PC-9 (cell line): ENCODE measurements at places on chromosomes 11 and 22.
A peak's percentile ranks its signal among the peaks of the same experiment; 100 is the strongest.

DNA sequence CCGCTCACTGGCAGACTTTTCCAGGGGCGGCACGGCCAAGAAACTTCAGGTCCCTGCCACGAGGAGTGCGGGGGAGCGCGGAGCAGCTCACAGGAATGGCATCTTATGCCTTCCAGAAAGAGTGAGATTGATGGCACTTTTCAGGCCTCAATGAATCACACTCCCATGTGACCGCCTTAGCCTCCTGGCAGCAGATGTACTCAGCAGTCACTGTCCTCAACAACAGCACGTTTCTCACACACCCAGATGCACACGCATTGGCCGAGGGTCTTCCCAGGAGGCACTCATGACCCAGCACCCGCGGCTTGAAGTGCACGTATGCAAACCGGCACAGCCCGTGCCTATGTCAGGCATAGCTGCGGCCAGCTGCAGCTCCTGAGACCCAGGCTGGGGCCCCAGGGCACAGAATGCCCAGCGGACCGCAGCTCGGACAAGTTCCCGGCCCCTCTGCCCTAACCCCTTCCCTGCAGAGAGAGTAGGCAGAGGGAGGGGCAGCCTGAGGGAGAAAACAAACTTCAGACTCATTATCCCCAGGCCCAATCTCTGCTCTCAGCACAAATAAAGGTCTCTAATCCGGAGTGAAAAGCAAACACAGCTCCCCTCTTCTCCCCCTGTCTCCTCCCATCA, 48.3 kb downstream of the RPUSD4 start:
- DNase-seq, result no peak

GRCh38 chr22:24148266-24149197, 32.8 kb upstream of the SUSD2 start:
- DNase-seq, result no peak

DNA sequence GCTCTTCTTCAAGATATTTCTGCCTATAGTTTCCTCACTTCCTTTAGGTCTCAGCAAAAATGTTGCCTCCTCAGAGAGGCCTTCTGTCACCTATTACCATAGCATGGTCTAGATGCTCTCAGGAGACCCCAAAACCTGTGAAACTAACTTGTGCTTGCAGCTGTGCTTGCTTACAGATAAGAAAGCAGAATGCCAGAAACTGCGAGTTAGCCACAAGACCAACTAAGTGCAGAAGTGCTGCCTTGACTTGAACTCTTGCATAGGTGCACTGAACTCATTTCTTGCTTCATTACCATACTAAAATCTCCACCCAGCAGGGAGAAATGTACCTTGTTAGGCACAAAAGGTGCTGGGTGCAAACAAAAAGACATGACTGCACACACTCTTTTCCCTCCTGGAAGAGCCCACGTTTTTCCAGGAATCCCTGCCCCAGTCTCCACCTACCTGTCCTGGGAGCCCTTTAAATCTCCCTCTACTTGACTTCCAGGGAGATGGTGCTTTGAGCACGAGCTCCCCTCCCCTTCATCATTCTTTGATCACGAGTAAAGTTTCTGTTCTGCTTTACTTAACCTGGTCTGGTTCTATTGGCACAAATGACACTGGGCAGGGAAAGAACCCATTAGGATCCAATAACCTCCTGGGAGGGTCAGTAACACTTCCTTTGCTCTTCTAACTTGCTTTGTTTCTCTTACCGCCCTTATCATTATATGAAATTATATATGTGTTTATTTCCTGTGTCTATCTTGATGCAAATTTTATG, 137.7 kb upstream of the DDI1 start:
- no peak for DNase-seq

DNA sequence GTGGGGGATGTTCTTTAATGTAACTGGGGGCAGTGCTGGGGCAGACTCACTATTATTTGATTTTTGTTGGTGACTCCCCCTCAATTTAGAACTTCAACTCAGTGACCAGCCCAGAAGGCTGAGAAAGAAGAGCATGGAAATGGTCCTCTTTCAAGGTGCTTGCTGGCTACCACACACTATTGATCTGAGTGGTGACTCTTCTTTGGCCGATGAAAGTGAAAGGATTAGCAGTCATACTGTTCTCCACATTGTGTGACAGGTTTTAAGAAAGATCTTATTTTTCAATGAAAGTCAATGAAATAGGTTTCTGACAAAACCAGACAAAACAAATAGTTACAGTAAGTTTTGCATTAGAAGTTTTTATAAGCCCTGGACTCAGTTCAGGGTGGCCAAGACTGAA, 29.9 kb downstream of the NLRP14 start:
- no peak for DNase-seq

DNA sequence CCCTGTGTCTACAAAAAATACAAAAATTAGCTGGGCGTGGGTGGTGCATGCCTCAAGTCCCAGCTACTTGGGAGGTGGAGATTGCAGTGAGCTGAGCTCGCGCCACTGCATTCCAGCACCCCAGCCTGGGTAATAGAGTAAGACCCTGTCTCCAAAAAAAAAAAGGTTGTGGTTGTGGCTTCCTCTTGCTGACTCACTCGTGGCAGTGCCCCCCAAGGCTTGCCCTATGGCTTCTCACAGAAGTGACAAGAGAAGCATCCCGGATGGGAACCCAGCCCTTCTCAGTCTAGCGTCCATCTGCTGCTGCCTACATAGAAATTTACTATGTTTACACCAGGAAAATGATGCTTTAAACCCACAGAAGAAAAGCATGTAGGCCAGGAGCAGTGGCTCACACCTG, 68.5 kb upstream of the PITPNB start:
- DNase-seq, result no peak

GRCh38 chr11:100383357-100383865, 303.7 kb upstream of the ARHGAP42 start:
- DNase-seq, result no peak

DNA sequence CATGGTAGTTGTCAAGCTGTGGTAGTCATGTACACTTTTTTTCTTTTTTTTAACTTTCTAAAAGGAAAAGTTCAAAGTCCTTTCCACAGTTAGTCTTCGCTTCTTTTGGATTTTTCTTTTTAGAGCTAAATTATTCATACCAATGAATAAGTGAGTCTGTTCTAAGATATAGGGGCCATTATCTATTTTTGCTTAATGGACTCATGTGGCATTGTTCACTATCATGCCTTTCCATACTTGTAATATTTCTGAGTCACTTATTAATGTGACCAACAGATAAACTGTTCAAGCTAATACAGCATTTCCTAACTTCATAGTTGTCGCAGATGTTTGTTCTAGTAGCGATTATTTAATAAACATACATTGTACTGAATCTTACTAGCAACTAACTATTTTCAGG, 8.0 kb upstream of the B3GNT6 start:
- no peak for DNase-seq

DNA sequence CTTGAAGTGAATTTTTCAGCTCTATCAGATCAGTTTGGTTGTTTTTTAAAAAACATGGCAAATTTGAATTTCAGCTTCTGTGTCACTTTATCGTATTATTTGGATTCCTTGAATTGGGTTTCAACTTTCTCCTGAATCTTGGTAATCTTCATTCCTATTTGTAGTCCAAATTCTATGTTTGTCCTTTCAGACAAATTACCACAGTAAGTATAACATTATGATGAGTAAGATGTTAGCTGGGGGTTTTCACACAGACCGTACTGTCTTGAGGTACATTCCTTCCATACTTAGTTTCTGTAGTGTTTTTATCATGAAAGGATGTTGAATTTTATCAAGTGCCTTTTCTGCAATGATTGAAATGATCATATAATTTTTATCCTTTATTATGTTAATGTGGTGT, 28.0 kb downstream of the OR5B17 start:
- no peak for DNase-seq

- no peak for DNase-seq
These were observed 70.2 kb downstream of the RTL6 start for GRCh38 chr22:44427611-44428470.

DNA sequence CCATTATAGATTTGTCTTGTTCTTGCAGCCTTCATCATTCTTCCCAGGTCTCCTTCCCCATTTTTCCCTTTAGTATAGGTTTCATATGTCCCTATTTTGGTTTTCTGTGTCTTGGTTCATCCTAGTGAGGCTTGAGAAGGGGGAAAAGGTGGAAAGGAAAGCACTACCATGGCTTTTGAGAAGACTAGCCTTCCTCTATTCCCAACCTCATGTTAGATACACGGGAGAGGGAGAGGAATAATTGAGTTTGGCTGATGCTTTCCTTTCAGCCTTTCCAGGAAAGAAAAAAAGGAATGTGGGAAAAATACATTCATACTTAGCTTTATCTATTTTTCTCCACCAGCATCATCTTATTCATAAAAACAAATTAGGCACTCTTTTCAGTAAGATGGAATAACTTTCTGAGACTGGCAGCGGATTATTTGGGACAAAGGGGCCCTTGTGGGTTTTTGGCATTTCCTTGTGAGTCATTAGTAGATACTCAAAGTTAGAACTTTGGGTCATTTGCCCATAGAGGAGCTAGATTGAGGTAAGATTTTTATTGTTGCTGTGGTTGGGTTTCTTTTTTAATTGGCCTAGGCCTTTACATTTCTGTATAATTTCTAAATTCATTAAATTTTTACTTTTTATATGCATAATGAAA, 23.8 kb downstream of the CAPRIN1 start:
- DNase-seq, result peak; percentile 87

DNA sequence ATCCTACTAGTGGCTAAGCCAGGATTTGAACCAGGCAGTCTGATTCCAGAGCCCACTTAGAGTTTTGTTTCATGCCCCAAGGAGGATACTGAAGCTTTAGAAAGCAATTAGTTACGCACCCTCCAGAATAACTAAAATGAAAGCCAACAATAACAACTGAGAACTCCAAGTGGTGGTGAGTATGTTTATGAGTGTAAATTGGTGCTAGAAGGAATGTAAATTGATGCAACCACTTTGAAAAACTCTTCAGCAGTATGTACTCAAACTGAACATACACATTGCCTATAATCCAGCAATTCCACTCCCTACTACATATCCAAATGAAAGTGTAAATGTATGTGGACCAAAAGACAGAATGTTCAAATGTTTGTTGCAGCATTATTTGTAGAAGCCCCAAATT, 6.7 kb upstream of the ARL14EP start:
- no peak for DNase-seq

DNA sequence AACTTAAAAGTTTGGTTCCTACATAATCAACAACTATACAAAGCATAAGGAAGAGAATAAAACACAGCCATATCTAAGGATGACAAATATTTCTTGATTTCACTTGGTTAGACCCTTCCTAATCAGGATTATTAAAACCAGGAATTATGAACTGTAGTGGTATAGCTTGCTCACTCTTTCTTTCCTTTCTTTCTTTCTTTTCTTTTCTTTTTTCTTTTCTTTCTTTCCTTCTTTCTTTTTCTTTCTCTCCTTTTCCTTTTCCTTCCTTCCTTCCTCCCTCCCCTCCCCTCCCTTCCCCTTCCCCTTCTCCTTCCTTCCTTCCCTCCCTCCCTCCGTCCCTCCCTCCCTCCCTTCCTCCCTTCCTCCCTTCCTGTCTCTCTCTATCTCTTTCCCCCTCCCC, 78.0 kb downstream of the HORMAD2 start:
- DNase-seq, result no peak
